ENCODE measurements at places on chromosomes 7 and 10. TPM values are rescaled to one million over a fixed set of nuclear protein-coding genes. Genes with fewer than 3 reads are reported as not detected.

Gene HTR7
- total RNA-seq = 0.32 TPM

Gene VAX1
- not detected for total RNA-seq

Gene LGI1
- not detected for total RNA-seq

Gene GATA3
- 3.0 TPM for total RNA-seq

Gene GNGT1
- total RNA-seq = not detected

Gene MPP7
- 0.30 TPM for total RNA-seq

Gene AGMO
- 8.2 TPM for total RNA-seq

Gene PIK3CG
- 6.7 TPM for total RNA-seq

Gene CRHR2
- not detected for total RNA-seq

Gene TNS3
- 21.4 TPM for total RNA-seq

Gene COL1A2
- total RNA-seq = 21.8 TPM

Gene CYP3A7
- total RNA-seq = not detected

Gene NPY
- total RNA-seq = not detected

Gene NKX2-3
- total RNA-seq = 5.2 TPM

Gene SLC29A4
- 2.6 TPM for total RNA-seq

Gene COL17A1
- total RNA-seq = 0.65 TPM

Gene PYROXD2
- total RNA-seq = 2.3 TPM

Data from epithelial cell of umbilical artery (primary cell).